ENCODE measurements at places on chromosomes 7 and 10. TPM values are rescaled to one million over a fixed set of nuclear protein-coding genes. Genes with fewer than 3 reads are reported as not detected.

- no peak for DNase-seq
Observed at GRCh38 chr10:46305079-46305818, 18.5 kb downstream of the ANTXRL start.

DNA sequence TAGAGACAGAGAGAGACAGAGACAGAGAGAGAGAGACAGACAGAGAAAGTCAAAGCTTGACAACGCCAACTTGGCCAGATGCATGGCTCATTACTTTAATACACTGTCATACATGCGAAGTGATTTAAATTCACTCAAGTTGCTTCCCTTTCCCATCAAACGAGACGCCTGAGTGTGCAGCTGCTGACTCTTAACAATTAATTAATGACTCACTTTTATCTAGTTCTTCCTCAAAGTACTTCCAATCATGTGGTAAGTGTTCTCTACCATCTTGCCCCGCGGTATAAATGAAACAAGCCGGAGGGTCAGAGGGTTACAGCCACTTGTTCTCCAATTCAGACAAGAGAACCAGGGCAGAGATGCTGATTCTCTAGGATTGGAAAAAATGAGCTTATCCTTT is 90.8 kb downstream of the SFMBT2 start:
- no peak for DNase-seq

DNA sequence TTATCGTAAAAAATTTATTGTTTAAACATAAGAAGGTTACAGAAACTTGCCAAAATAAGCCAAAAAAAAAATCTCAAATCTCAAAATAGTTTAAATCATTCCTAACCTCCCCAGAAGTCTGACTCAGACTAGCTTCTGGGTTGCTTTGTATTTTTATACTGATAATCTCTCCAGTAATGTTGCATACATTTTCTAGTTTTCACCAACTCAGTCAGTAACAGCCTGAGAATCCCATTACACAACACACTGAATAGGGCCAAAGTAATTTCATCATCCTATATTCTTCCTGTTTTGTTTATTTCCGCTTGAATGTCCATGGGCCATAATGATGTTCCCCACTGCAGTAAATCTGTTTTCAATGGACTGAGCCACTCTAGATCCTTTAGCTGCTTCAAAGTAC is 478.5 kb downstream of the GPAM start:
- DNase-seq = no peak

DNA sequence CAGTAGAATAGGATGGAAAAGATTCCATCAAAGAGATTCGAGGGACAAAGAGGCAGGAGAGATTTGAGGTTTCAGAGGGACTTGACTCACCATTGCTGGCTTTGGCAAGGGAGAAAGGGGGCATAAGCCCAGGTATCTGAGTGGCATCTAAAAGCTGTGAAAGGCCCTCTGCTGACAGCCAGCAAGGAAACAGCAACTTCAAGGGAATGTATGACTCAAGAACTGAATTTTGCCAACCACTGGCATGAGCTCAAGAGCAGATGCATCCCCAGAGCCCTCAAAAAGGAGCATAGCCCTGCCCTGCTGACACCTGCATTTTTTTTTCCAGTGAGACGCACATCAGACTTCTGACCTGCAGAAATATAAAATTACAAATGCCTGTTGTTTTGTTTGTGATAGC is 19.6 kb upstream of the ADAM12 start:
- DNase-seq = no peak

GRCh38 chr7:120280743-120281142 is 7.8 kb downstream of the KCND2 start:
- DNase-seq = no peak

DNA sequence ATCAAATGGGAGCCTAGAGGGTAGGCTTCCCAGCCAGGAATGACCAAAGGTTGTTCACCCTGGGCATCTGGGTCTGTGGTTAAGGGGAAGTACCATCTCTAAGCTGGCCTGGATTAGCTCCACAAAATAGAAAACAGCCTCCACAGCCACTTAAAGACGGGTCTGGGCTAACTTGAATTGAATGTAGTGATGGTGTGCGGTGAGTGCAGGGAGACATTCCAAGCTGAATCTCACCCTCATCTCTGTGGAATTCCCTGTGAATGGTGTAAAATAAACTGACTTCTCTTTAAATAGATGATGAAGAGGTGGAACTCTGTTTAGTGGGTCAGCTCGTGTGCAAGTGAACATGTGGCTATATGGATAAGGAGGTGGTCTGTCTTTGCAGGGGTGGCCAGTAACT is 251.0 kb downstream of the DYNC1I1 start:
- DNase-seq = no peak

GRCh38 chr10:111261081-111261615 is 184.3 kb downstream of the ADRA2A start:
- DNase-seq = no peak

Gene HOXA6
- 8.5 TPM for total RNA-seq
